ENCODE measurements at places on chromosomes 11 and 22. TPM values are rescaled to one million over a fixed set of nuclear protein-coding genes. Genes with fewer than 3 reads are reported as not detected.

Gene TBX1
- polyA plus RNA-seq, result 0.53 TPM

Gene POU2AF1
- 0.49 TPM for polyA plus RNA-seq

Gene OR51M1
- not detected for polyA plus RNA-seq

Gene FGF19
- not detected for polyA plus RNA-seq

Gene PGR
- polyA plus RNA-seq, result not detected

Gene ANO5
- polyA plus RNA-seq, result 0.48 TPM

Gene HSCB
- polyA plus RNA-seq, result 13.2 TPM

Gene CAPN1
- 79.4 TPM for polyA plus RNA-seq

Gene DEUP1
- 0.71 TPM for polyA plus RNA-seq

Gene BTBD18
- polyA plus RNA-seq, result not detected

Gene CNTN5
- polyA plus RNA-seq, result 0.08 TPM

Gene HEPHL1
- polyA plus RNA-seq, result not detected

Gene FRMD8
- polyA plus RNA-seq, result 20.3 TPM

Gene PPP2R5B
- polyA plus RNA-seq, result 58.2 TPM

Gene OR10A2
- not detected for polyA plus RNA-seq

Gene F2
- not detected for polyA plus RNA-seq

Gene UCP3
- 1.1 TPM for polyA plus RNA-seq

Gene HEPN1
- not detected for polyA plus RNA-seq

Gene MYRF
- polyA plus RNA-seq, result 70.8 TPM

Gene FOLR2
- polyA plus RNA-seq, result 13.7 TPM

Gene MMP10
- polyA plus RNA-seq, result not detected

Gene PNPLA5
- 0.24 TPM for polyA plus RNA-seq

Gene GLYAT
- polyA plus RNA-seq, result not detected

Gene PHOX2A
- 9.1 TPM for polyA plus RNA-seq

Gene OTOG
- polyA plus RNA-seq, result 1.3 TPM

Gene MISFA
- not detected for polyA plus RNA-seq

Gene TMEM86A
- polyA plus RNA-seq, result 2.6 TPM

Gene SLC22A24
- not detected for polyA plus RNA-seq

Gene PGA4
- polyA plus RNA-seq, result 0.66 TPM

Gene BANF1
- polyA plus RNA-seq, result 404 TPM

Gene CDC45
- 21.5 TPM for polyA plus RNA-seq

Gene DSCAML1
- polyA plus RNA-seq, result 9.6 TPM

Gene SMIM35
- polyA plus RNA-seq, result 1.1 TPM

Gene IGSF22
- polyA plus RNA-seq, result not detected

Gene TBRG1
- polyA plus RNA-seq, result 13.7 TPM
